ENCODE measurements at places on chromosomes 5 and 9. TPM values are rescaled to one million over a fixed set of nuclear protein-coding genes. Genes with fewer than 3 reads are reported as not detected.

GRCh38 chr5:78334811-78335210, 25.6 kb upstream of the SCAMP1 start:
- DNase-seq = no peak

DNA sequence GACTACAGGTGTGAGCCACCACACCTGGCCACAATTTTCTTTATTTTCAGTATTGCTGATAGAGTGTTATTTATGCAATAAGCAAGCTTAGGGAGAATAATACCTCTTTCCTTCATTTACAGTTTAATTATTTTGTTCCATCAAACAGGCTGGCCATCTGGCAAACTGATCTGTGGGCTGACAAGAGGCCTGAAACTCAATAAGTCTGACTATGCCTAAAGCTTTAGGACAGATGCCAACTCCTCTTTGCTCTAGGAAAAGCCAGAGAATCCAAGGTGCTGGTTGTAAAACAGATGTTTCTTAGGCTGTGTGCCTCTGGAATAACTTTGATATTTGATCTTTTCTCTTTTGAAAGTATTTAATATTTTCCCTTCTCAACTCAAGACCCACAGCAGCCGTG, 98.4 kb downstream of the TARS1 start:
- no peak for DNase-seq

Gene ARSI
- 0.21 TPM for total RNA-seq

DNA sequence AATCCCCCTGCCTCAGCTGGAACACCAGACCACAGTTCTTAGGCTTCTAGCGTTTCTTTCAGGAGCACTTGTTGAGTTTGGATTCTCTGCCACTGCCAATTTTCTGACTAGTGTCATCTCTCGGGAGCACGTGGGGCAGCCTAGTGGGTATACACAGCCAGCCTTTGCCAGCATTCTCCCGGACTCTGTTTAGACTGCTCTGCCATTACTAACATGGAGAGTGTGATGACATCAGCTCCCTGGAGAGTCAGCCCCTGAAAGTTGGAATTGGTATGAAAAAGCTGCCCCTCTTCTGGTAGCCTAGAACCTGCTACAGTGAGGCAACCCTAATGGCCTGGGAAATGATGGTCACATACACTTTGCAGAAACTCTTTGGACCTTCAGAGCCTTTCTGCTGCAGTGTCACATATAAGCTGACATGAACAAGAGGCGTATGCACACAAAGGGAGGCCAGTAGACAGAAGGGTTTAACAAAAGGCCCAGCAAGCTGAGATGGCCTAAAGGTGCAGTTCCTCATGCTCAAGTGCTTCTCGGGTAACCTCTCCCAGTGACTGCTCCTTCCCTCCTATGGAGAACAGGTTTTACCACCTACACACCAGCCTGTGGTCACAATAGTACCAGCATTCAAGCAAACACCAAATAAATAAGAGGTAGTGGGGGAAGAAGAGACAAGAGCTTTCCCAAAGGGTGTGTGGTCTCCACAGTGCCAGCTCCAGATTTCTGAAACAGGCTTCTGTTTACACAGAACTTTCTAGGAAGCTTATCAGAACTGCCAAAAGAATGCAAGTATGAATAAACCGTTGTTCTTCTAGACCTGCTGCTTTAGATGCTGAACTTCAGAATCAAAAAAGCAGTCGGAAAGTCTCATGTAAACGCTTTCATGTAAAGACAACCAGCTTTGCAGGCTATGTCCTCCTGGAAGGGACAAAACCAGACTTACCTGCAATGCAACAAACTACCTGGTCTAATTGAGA, 16.5 kb downstream of the SPACA9 start:
- DNase-seq = no peak

Gene SLC34A3
- not detected for total RNA-seq

GRCh38 chr5:150648294-150649107, 8.0 kb downstream of the SYNPO start:
- DNase-seq = no peak

Gene NME5
- not detected for total RNA-seq

- peak; percentile 64 for DNase-seq
Observed at GRCh38 chr5:112146323-112147226, 272.5 kb downstream of the EPB41L4A start.

Gene SMIM33
- total RNA-seq = not detected

DNA sequence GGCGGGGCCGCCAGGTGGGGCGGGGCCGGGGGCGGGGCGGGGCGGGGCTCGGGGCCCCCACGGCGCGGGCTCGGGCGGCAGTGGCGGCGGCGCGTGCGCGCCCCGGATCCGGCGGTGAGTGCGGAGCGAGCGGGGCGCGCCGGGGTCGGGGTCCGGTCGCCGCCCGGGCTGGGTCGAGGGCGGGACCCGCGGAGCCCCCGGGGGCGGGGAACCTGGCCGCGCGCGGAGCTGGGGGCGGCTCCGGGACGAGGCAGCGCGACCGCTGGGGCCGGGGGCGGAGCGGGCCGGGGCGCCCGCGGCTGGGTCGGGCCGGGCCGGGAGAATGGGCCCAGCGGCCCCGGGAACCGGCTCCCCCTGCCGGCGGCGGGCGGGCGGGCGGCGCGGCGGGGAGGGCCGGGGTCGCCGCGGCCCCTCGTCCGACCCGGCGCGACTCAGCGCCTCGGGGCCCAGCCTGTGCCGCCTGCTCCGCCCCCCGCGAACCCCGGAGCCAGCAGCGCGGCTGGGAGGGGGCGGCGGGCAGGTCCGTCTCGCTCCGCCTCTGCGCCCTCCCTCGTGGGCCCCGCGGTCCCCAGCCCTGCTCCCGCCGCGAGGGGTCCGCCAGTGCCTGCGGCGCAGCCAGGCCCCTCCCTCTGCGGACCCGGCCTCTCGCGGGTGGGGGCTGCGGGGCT, 3.1 kb downstream of the EGFL7 start:
- DNase-seq = no peak

GRCh38 chr5:31047621-31048020, 145.9 kb upstream of the CDH6 start:
- DNase-seq = no peak

GRCh38 chr5:137268646-137269045, 230.5 kb downstream of the SPOCK1 start:
- no peak for DNase-seq

Gene TXN
- 246 TPM for total RNA-seq

DNA sequence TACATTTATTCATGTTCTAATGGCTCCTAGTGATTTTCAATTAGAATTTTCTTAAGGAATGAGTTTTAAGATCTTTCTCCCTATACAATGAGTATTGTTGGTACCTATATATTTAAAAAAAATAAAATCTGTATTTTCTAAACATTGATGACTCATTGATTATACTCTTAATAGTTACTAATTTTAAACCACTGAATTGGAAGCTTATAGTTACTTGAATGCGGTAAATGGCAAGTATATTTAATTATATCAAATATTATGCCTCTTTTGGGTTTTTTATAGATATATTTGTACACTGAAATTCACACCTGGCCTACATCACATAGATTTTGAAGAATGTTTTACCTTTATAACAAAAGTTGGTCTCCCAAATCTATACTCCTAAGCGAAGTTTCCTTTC, 38.9 kb upstream of the ALDH1A1 start:
- DNase-seq = no peak

Gene ZNF883
- not detected for total RNA-seq

Gene TMOD1
- not detected for total RNA-seq

Gene RFESD
- total RNA-seq = 1.7 TPM

- no peak for DNase-seq
Observed at GRCh38 chr5:108472237-108472636, 90.3 kb upstream of the FBXL17 start.

GRCh38 chr9:99294850-99295461, 72.9 kb downstream of the SEC61B start:
- DNase-seq = no peak

Gene BHMT
- total RNA-seq = not detected

GRCh38 chr5:159017786-159018185, 81.9 kb downstream of the EBF1 start:
- DNase-seq = peak; percentile 81

DNA sequence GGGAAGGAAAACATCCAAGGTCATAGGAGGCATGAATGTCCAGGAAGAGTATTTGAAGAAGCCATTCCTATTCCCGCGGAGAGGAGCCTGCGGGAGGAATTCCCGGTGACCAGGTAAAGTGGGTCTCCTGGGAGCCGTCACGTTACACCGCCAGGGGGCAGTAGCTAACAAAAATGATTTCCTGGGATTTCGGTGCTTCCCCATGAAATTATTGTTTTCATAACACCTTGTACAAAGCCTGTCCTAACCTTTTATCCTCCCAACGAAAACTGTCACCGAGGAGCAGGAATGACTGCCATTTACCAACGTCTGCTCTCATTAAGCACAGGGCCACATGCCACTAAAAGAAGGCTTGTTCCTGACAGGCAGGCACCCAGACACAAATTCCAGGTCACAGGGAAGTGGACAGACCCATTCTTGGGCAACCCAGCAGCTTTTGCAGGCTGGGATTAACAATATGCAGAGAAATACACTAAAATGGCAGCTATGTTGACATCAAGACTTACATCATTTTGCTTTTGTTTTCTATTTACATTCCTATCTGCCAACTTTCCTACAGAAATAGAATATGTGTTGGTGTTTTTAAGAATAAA, 41.2 kb upstream of the CTSL start:
- peak; percentile 27 for DNase-seq

- no peak for DNase-seq
Observed at GRCh38 chr5:80576383-80576782, 6.3 kb upstream of the ANKRD34B start.

DNA sequence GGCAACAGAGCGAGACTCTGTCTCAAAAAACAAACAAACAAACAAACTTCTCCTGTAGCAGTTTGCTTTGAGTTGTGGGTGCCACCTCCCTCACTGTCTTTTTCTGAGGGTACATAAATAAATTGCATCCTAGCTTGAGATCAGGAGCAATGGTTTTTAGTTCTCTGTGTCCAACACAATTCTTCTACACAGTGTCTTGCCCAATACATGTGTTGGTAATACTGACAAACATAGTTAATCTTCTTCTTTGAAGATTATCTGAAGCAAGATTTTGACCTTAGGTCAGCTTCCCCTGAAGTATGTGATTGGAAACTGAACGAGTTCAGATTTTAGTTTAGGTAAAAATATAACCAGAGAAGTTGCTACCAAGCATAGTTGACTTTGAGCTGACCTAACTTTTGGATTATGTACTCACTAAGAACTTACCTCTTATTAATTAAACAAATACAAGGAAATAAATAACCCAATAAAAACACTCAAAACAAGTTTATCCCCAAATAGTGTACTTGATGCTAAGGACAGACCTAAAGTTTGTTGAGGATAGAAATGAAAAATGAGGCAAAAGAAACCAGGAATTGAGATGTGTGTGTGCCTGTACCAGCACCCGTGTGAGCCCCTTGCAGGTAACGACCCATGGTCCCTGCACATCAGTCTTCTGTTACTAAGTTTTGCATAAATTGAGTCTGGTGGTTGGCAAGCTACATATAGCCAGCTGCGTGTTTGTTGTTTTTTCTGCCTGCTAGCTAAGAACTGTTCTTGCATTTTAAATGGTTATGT, 16.2 kb downstream of the TJP2 start:
- no peak for DNase-seq

DNA sequence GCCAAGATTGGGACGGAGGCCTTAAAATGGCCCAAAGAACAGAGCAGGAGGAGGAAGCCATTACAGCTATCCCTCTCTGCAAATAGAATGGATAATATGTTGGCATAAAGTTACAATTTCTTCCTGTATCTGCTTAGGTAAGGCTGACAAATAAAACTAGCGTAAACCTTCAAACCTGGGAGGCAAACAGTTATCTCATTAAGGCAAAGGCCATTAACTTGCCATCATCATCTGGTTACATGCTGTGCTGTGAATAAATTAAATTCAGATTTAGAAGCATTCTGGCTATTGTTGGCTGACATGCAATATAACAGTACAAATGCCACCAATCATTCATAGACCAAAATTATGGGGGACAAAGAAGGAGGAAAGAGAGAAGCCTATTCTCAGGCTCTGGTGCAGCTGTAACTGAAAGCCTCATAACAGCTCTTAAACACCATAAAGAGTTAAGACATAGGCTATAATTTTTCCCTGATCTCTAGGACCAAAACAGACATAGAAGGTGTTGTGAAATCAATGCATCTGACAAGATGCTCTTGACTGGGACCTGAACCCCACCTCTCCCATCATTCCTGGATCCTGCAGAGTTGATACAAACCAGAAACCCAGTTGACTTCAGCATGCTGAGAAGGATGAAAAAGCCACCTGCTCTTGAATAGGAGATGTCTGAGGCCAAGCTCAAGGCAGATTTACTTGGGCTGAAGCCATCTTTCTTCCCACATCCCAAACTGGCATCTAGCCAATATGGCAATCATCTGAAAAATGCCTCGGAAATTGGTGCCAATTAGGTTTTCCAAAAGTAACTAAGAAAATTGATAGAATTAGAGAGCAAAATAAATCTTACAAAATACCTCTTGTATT, 62.5 kb downstream of the PLCXD3 start:
- no peak for DNase-seq

Gene ANKRD55
- not detected for total RNA-seq

DNA sequence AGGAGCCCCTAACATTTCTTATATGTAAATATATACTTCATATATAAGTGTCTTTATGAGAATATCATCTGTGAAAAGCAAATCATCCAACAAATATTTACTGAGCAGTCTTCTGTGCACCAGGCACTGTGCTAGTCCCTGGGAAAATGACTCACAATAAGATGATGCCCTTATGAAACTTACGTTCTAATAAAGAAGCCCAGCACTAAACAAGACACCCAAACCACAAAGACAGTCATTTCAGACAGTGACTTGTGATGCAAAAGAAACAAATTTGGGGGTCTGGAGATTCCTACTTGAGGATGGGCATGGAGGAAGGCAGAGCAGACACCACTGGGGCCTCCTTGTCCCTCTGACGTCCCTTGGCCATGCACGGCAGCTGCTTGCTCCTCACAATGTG, 30.6 kb upstream of the PPP1R2B start:
- no peak for DNase-seq

Gene ZBED3
- total RNA-seq = 0.09 TPM

Gene COL5A1
- total RNA-seq = 148 TPM

Gene ARHGEF28
- 13.6 TPM for total RNA-seq

GRCh38 chr9:70398145-70398556, 16.3 kb downstream of the KLF9 start:
- DNase-seq = no peak

DNA sequence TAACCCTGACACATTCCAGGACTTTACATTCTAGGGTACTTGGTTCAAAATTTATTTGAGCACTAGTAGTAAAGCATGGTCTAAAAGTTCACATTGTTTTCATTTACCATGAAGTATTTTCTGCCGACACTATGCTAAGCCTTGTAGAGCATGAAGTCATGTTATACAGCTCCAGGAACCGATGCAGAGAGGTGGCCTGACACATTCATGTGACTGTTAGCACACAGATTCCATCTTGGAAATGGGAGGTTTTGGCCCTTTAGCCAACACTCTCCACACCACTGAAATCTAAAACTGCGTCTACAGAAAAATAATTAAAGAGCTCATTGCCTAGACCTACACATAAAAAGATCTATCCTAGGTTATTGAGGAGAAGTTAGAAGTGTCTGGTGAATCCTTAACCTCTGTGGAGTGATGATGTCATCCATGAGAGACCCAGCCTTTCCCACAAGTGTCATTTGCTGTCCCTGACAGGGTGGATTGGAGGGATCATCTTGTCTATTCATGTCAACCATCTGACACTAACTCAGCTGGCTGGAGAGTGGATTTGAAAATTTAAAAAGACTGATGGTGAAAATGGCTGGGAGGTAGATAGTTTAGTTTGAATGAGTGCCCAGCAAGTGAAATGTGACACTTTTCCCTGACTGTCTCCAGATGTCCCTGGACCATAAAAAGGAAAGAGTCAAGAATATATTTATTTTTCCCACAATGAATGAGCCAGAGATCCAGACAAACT, 1.3 kb downstream of the RANBP3L start:
- DNase-seq = no peak

- no peak for DNase-seq
Observed at GRCh38 chr9:70110194-70111041, 66.8 kb downstream of the MAMDC2 start.

- DNase-seq = peak; percentile 26
Observed at GRCh38 chr9:138006576-138007233, 129.1 kb downstream of the CACNA1B start.

Data from SJSA1 (cell line).